Activated CD8-positive, alpha-beta T cell treated with anti-CD3 and anti-CD28 coated beads, Interleukin-2, amount 10 ng/mL, durations not matched to agents 7 days and 5 days (primary cell): ENCODE measurements at places on chromosomes 1 and 21.

- peak; percentile 49 for DNase-seq
Observed at GRCh38 chr1:211695135-211695816, 19.9 kb upstream of the NEK2 start.

DNA sequence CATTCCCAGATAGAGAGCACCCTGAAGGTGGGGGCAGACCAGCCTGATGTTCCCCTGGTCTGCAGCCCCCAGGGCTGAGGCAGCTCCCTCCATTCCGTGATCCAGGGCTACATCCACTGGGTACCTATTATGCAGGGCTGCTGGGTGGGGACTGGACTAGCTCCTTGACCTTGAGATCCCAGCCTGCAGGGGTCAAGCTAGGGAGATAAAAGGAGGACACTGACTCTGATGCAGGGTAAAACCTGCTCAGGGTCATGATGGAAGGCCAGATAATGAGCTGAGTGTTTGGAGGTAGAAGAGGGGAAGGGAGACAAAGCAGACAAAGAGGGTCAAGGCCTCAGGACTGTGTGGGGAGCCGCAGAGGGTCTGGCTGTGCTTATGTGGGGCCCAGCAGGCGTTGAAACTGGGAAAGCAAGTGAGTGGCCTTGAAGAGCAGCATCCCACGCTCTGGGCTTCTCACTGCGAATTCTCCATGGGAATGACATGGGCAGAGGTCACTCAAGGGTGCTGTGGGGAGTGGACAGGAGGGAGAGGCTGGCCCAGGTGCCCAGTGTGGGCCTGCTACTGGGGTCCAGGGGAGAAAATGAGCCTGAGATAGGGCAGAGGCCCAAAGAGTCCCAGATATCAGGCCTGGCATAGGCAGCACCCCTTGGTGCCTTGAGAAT lies 9.7 kb downstream of the FOXO6 start:
- no peak for DNase-seq

GRCh38 chr1:84995484-84996334 lies 1.2 kb downstream of the MCOLN2 start:
- no peak for DNase-seq

DNA sequence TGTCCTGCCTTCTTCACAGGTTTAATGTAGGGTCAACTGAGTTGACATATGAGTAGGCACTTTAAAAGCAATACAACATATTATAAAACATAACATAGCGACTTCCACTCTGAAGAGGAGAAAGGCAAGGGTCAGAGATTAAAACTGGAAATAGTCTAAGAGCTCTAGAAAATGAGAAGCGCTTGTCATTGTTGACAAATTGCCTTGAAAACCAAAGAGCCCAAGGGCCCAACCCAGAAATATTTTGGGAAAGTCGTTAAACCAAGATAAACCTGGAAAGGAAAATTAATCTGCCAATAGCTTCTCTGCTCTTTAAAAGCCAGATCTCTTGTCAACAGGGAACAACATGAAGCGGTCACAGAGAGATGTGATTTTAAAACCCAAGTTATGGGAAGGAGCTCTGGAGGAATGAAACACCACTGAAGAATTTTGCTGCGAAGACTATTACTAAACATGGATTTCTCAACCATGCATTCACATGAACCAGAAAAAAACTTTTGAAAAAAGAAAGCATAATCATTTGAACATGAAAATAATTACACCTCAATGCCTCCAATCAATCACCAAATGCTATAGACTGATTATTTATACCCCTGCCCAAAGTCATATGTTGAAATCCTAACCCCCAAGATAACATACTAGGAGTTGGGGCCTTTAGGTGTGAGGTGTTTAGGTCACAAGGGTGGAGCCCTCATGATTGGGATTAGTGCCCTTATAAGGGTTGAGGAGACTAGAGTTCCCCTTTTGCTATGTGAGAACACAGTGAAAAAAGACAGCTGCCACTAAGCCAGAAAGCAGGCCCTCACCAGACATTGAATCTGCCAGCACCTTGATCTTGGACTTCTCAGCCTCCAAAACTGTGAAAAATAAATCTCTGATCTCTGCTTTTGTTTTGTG lies 33.0 kb upstream of the MTF1 start:
- no peak for DNase-seq

DNA sequence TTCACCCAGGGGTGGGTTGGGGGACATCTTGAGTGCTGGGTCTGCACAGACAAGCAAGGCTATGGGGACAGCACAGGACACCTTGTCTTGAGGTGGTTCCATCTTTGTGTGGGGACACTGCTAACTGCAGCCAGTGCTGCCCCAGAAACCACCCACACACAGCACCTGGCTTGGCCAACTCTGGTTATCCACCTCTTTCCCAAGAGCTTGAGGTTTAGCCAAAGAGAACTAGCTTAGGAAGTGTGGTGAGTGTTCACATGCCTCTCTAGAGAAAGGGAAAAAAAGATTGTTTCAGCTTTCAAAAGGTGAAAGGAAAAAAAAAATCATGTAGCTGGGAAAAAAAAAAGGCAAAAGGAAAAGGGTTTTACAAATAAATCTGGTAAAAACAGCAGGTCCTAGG lies 32.4 kb downstream of the BCAR3 start:
- no peak for DNase-seq

DNA sequence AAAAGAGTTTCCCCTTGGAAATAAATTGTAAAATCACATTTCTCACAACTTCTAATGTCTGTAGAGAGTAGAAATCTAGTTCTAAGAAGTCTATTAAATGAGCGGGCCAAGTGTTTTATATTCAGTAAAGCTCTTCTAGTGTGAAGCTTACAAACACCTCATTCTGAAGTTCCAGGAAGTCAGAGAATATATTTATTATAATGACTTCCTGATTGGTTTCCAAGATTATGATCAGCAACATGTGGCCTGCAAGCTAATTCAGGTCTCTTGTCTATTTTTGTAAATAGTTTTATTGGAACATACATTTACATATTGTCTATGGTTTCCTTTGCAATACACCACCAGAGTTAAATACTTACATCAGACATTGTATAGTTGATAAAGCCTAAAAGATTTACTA lies 603.9 kb downstream of the AMY1C start:
- DNase-seq = no peak

GRCh38 chr1:22845398-22845935 lies 127.2 kb downstream of the LACTBL1 start:
- no peak for DNase-seq

DNA sequence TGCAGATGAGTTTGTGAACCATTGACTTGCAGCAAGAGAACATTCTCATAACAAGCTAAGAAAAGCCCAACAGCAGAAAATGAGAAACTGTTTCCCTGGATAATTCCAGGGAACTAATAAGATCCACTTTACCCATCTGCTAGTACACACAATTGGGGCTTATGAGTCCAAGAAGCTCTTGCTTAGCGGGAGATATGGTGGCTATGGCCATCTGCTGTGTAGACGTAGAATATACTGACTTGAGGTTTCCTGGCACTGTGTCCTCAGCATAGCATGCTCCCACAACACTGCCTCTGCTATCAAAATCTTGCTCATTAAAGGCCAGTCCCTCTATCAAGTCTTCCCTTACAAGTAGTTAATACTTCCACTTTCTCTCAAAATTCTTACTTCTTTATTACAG lies 6.8 kb upstream of the RXRG start:
- no peak for DNase-seq

- DNase-seq = no peak
Observed at GRCh38 chr1:156103521-156103947, 11.0 kb upstream of the LMNA start.

DNA sequence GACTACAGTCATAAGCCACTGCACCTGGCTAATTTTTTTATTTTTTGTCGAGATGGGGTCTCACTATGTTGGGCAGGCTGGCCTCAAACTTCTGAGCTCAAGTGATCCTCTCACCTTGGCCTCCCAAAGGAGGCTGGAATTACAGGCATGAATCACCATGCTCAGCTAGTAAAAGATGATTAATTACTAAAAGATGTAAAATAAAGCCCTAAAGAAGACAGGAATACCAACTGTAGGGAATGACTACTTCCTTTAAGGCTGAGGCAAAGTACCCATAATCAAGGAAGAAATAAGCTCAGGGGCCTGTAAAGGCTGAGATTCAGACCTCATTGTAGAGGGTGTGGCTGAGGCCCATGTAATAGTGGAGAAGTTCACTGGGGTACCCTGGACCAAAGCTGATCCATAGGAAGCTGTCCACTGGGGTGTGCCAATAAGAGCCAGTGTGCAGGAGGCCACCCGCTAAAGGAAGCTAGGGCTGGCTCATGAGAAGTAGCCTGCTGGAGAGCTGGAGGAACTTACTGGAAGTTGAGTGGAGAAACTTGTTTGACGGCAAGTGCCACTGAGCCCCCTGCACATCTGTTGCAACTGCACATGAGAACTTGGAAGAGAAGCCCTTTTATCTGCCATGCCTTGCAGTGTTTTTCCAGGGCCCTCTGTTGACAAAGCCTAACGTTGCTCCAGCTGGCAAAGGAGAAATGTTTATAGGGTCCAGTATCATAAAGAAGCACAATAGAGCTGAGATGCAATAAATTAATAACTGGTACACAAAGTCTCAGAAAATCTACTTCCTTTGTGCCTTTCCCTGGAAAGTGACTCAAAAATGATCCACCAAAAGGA lies 17.8 kb upstream of the SERTAD4 start:
- DNase-seq = no peak

DNA sequence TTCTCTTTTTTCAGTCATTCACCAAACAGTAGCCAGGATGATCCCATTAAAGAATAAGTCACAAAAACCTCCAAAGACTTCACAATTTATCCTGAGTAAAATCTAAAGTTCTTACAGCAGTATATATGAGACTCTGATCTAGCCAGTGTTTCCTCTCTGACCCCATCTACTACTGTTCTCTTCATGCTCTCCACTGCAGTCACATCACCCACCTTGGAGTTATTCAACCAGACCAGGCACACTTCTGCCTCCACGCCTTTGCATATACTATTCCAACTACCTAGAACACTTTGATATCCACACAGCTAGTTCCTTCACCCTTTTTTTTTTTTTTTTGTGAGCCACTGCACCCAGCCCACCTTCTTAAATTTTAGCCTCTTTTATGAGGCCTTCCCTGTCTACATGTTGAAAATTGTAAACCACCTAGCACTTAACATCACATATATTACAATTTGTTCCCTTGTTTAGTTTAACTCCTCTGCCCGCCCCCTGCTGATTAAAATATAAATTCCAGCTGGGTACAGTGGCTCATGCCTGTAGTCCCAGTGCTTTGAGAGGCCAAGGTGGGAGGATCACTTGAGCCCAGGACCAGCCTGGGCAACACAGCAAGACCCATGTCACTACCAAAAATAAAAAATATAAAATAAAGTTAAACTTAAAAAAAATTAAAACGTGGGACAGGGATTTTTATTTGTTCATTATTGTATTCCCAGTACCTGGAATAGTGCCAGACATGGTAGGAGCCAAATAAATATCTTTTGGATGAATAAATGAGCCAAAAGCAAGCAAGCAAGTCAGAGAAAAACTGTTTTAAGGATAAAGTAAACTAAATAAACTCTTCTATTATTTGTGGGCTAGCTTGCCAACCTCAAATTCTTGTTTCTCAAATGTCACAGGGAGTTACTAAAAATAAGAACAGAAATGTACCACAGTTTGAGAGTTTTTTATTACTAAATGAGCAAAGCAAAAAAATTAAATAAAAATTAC lies 35.2 kb upstream of the MUTYH start:
- no peak for DNase-seq

- no peak for DNase-seq
Observed at GRCh38 chr21:44858291-44858690, 15.2 kb downstream of the PTTG1IP start.

GRCh38 chr1:20361805-20362381 lies 71.2 kb downstream of the VWA5B1 start:
- peak; percentile 26 for DNase-seq

DNA sequence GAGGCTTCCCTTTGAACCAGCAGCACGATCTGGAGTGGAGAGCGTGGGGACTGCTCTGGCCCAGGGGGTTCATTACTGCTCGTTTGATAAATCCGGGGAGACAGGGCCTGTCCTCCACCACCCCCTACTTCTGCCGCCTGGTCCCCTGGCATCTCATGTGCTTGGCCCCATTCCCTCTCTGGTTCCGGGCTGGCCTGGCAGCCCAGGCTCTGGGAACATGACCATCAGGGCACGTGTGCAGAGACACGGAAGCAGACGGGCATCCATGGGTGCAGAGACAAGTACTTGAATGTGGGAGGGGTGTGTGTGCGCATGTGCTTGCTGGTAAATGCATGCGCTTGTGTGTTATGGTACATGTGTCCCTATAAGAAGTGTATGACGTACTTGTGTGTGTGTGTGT lies 75.5 kb downstream of the KIRREL1 start:
- DNase-seq = no peak

DNA sequence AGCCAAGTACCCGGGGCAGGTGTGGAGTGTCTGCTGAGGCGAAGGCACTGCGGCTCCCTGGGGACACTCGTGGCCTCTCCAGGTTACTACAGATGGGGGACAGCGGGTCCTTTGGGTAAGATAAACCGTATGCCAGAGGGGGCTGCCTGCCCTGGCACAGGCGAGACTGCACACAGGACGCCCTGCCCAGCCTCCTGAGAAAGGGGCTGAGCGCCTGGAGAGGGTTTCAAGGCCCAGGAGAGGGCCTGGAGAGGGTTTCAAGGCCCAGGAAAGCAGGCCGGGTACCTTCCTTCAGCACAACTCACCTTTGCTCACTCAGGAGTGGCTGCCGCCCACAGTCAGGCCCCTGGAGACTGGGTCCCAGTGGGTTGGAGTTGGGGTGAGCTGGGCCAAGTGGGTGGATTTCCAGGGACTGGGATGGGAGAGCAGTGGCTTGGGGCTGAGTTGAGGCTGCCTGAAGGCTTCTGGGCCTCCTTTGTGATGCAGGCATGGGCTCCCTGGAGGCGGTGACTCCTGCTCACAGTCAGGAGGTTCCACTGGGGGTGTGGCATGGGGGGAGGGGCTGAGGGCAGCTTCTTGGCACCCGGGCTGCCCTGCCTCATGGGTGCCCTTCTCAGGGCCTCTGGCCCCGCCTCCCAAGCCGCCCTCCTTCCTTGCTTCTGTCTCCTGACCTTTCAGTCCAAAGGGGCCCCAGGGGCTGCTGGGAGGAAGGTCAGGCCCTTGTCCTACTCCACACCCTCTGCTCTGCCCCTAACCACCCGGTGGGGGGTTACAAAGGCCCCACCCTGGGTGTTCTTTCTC lies at the start of gene MMEL1:
Gene MMEL1 (minus strand): TSS at position 456 of the 801 bp plus-strand sequence. CDS start 3,532 bp downstream, outside the sequence.
- DNase-seq = no peak

DNA sequence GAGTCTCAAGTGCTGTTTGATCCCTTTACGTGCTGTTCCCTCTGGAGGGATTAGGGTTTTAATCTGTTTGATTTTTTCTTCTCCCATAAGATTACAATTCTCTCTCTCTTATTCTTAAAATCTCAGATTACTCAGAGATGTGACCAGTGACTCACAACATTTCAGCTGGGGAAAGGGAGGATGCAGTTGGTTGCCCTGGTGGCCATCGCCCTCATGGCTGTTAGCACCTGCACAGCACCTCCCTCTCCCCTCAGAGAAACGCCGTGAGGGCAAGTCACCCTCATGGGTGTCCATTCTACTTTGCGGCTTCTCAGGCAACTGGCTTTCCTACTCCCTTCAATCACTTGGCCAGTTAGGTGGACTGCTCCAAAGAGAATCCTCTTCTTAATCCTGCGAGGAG lies 42.4 kb upstream of the KCNA3 start:
- no peak for DNase-seq
